ENCODE measurements at places on chromosomes 2 and 18. TPM values are rescaled to one million over a fixed set of nuclear protein-coding genes. Genes with fewer than 3 reads are reported as not detected.

The BUB1 gene
- 0.22 TPM for polyA plus RNA-seq

The CBLN2 gene
- polyA plus RNA-seq: not detected

The ANKAR gene
- polyA plus RNA-seq: 4.0 TPM

The MCM6 gene
- polyA plus RNA-seq: 2.4 TPM

The ABI2 gene
- 5.7 TPM for polyA plus RNA-seq

The CXCR1 gene
- 6.6 TPM for polyA plus RNA-seq

The CRYGD gene
- not detected for polyA plus RNA-seq

The GRB14 gene
- 3.0 TPM for polyA plus RNA-seq

The FAM237A gene
- polyA plus RNA-seq: not detected

The NT5DC4 gene
- not detected for polyA plus RNA-seq

The COL4A3 gene
- 0.56 TPM for polyA plus RNA-seq

The RTP5 gene
- polyA plus RNA-seq: not detected

The PKP4 gene
- polyA plus RNA-seq: 35.2 TPM
